NCI-H345 (cell line): ENCODE measurements at places on chromosomes 6 and 20.
A peak's percentile ranks its signal among the peaks of the same experiment; 100 is the strongest.

- no peak for DNase-seq
Measured at GRCh38 chr20:46715292-46715756, 5.9 kb downstream of the SLC2A10 start.

- DNase-seq: no peak
Measured at GRCh38 chr6:20497216-20498040, 36.8 kb upstream of the CDKAL1 start.

DNA sequence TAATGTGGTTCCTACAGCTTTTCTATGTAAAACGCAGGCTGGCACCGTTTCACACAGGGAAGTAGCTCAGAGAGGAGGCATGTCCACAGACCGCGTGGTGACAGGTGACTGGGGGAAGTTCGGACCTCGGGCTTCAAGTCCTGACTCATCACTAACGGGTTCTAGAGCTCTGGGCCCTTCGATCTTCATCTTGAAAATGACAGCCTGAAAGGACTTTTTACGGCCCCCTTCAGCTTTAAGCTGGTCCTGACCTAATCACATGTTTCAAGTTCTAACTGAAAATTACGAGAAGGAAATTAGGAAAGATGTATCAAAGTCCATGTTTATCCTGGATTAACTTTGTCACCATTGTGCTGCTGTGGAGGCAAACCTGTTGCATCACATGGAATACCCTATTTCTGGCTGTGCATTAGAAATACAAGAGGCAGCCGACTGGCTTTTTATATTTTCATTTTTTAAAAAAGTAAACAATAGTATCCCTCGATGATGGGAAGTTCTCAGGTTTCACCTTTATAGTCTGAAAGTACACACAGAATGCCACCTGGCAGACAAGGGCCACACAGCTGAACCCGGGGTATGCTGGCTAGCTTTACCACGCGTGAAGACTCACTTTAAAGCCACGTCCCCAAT is 2.0 kb downstream of the MAN1A1 start:
- DNase-seq: peak; percentile 31

- no peak for DNase-seq
Measured at GRCh38 chr6:122385857-122386612, 13.4 kb upstream of the HSF2 start.

- no peak for DNase-seq
Measured at GRCh38 chr6:138374815-138375214, 2.9 kb upstream of the SMIM28 start.

DNA sequence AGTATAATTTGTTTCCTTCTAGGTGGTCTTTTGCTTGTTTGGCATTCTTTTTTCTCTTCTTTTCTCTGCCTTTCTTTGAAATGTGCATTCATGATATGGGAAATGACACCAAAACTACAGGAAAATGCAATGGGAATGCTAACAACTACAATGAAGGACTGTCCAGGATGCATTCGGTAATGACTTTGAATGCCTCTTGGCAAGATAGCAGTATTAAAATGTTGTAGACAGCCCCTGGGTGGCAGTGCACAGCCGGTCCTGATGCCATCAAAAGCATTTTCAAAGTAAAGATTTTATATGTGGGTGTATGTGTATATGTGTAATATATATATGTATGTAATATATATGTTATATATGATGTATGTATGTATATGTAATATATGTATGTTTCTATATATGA is 218.8 kb upstream of the MMS22L start:
- DNase-seq: no peak

- no peak for DNase-seq
Measured at GRCh38 chr20:47029845-47030244, 135.2 kb downstream of the EYA2 start.

DNA sequence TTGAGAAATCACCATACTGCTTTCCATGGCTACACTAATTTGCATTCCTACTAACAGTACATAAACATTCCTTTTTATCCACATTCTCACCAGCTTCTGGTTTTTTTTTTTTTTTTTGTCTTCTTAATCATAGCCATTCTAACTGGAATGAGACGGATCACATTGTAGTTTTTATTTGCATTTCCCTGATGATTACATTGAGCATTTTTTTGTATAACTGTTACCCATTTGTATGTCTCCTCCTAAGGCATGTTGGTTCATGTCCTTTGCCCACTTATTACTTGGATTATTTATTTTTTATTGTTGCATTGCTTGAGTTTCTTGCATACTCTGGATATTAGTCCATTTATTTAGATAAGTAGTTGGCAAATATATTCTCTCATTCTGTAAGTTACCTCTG is 258.0 kb downstream of the MEI4 start:
- DNase-seq: no peak

DNA sequence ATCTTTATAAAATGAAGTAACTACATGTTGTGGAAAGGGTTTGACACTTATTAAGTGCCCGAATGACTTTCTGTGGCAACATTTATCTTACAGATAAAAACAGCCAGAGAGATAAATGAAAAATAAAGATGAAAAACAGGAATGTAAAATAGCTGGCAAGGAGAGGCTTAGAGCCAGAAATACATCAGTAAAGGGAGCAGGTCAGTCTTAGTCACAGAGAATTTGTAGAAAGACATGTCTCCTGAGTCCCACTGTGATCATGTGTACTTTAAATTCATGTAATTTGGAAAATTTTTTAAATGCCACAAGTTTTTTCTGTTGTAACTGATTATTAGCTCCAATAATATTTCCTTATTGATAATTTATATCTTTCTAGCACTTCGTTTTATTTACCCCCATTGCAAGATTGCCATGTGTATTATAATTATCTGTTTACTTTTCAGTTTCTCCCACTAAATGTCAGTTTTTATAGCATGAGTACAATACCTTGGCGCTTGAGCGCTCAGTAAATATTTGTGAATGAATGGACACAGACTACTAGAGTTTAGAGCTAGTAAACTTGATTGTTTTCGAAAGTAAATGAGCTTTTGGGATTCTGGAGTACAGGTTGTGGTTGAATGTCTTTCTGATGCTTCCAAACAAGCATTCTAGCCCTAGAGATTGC is 15.2 kb downstream of the TAB2 start:
- DNase-seq: peak; percentile 35

DNA sequence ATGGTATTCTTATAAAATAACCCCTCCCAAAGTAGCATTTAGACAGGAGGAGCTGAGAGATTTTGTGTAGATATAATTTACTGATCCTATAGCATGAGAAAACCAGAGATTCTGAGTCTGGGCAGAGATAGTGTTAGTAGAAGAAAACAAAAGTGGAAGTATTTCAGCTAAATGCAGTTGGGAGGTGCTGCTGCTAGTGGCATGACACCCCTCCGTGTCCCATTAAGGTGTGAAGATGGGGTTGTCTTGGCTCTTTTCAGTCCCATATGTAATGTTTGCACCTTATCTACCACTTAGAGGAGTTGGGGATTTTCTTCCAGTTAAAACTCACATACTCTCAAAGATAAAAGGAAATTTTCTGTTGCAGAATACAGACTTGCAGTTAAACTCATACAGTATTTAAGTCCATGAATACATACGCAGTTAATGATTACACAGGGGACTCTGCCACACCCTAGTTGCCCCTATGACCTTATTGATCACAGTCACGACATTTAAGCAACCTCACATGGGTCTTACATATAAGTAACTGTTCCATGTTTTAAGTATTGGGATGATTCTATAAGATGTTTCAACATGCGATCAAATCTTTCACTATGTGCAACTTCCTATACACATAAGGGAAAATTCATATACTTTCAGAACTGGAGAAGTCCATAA is 11.5 kb downstream of the TAAR2 start:
- DNase-seq: no peak

DNA sequence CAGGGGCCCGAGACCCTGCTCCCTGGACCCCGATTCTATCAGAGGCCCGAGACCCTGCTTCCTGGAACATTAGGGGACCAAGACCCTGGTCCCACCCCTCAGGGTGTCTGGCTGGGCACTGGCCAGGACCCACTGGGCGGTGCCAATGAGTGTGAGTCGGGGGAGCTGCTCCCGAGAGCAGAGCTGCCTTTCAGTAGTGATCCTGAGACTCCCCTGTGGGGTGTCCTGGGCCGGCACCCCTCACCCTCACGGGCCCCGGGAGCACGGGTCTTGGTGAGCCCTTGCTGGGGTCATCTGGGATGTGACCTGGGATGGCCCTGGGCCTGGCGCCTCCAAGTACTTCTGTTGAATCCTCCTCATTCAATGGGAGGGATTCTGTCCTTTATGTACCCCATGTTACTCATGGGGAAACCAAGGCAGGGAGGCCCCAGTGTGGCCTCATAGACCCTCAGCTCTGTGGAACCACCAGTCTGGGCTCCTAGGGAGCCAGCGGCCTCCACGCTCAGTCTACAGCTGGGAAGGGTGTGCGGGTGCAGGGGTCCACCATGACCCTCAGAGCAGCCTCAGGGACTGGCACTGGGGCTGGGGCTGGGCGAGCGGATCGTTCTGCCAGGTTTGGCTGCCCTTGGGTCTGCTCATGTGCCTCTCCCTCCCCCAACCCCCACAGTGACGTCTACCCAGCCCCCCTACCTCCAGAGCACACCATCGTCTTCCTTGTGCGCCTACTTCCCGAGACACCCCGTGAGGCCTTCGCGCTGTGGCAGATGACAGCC is 25.6 kb downstream of the COL20A1 start:
- DNase-seq: no peak

DNA sequence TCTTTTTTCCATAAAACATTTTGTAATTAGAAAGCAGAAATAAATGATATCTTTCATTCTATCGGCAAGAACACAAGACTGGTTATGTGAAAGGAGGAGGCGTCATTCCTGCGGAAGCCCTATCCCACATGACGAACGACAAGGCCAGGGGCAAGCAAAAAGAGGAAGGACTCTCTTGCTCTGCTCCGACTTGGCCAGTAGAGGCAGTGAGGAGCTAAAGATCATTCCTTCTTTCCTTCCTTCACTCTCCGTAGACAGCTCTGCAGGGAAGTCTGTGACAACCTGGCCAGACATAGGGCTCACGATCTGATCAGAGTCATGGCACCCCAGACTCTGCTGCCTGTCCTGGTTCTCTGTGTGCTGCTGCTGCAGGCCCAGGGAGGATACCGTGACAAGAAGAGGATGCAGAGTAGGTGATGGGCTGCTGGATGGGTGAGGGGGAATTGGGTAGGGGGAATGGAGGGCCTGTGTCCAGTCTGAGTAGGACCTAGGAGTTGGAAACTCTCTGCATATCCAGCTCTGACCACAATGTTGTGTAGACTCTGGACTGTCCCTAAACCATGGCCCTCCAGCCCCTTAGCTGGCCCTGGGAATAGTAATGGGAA is at the start of gene WFDC10A:
Gene WFDC10A, plus strand, starts transcription at position 244 of the 605 bp plus-strand sequence. Its CDS starts 75 bp downstream, at position 319.
- DNase-seq: no peak

GRCh38 chr20:63475209-63475608 is 2.8 kb upstream of the KCNQ2 start:
- no peak for DNase-seq

- DNase-seq: no peak
Measured at GRCh38 chr6:155444120-155444917, 11.3 kb downstream of the NOX3 start.

DNA sequence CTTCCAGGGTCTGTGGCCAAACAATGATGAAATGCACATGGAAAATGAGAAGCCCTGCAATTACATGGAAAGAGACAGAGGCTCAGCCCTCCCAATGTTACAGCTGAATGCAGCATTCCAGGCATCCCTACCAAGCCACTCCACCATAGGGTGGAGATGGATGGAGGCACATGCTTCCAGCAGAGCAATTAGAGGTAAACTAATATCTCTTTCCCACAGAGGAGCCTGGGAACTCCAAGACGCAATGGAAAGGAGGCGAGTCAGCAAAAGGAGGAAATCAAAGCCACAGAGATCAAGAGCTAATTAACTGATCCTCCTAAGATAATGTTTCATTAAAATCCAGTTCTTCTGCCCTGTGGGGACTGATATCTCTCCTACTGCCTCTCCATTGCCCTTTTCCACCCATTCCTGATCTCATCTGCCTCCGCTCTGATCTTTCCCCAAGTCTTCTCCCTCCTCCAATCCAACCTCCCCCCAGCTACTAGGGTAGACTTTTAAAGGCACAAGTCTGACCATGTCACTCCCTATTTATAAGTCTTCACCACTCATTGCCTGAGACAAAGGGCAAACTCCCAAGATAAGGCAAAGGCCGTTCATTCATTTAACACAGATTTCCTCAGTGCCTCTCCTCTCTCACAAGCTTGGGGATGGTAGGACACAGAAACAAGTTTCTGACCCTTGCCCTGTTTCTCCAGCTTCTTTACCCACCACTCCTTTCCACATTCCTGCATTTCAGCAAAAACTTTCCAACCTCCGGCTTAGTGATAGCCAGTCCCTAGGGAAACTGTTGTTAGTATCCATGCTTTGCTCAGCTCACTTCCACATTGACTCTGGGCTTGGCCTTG is 14.3 kb upstream of the KCNB1 start:
- DNase-seq: no peak

- DNase-seq: no peak
Measured at GRCh38 chr6:82015526-82015925, 232.0 kb downstream of the IBTK start.

DNA sequence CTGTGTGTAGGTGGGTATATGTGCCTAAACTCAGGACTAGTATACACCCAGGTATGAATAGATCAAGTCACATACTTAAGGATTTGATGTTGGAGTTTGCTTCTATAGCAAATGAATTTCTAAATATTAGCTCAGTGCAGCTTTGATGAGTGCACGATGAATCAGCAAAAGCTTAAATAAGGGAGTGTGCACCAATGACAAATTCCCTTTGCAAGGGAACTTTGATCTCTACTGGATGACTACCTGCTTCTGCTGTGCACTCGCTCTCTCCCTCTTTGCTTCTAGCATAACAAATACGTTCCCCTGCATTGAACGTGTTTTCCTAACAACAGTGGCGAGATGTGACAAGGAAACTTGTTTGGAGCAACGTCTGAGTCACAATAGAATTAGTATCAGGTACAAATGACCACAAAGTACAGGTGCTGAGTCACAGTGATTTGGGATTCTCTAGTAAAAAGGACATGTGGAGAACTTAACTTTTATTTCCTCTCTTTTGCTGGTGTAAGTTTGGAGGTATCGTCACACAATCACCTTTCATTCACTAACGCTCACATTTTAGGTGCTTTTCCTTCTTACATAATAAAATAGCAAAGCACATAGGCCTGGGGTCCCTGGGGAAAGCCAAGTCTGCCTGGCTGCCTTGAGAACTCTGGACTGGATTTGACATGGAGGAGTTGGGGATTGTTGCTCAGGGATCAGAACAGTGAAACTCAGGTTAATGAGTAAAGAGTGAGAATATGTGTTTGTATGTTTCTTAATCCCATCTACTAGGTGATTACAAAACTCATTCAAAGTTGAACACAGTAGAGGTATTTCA is 49.7 kb downstream of the KLHL31 start:
- no peak for DNase-seq

GRCh38 chr6:20706238-20706938 is 172.1 kb downstream of the CDKAL1 start:
- DNase-seq: peak; percentile 88
